ENCODE measurements at places on chromosomes 2 and 18.

GRCh38 chr2:168034616-168035015, 212.8 kb downstream of the STK39 start:
- no peak for DNase-seq

GRCh38 chr2:161713706-161714105, 89.5 kb downstream of the SLC4A10 start:
- DNase-seq, result no peak

DNA sequence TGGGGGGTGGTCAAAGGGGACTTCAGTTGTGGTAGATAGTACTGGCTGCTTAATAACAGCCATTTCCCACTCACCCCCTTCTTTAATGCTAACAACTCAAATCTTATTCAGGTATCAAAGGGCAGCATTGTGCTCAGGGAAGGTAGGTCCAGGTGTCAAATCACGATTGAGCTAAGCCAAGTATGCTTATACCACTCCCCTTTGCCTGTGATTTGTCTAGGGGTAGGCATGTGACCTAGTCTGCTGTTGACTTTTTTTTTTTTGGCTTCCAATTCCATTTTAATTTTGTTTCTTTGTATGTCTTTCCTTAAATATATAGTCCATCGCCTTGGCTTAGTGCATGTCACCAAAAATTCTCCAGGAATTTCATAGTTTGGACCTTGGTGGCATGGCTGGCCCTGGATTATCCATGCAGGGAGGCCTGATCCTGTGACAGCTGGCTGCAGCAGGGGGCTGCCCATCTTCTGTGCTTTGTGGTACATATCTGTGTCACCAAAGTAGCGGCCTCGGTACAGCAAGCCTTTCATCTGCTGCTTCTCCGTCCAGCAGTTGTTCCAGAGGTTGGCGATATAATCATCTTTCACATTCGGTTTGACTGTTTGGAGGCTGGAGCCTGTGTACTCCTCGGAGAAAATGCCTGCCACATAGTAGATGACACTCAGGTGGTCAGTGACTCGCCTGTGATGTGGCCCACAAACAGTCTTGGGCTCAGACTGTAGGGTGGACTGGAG, 68.1 kb upstream of the SPRED2 start:
- no peak for DNase-seq

DNA sequence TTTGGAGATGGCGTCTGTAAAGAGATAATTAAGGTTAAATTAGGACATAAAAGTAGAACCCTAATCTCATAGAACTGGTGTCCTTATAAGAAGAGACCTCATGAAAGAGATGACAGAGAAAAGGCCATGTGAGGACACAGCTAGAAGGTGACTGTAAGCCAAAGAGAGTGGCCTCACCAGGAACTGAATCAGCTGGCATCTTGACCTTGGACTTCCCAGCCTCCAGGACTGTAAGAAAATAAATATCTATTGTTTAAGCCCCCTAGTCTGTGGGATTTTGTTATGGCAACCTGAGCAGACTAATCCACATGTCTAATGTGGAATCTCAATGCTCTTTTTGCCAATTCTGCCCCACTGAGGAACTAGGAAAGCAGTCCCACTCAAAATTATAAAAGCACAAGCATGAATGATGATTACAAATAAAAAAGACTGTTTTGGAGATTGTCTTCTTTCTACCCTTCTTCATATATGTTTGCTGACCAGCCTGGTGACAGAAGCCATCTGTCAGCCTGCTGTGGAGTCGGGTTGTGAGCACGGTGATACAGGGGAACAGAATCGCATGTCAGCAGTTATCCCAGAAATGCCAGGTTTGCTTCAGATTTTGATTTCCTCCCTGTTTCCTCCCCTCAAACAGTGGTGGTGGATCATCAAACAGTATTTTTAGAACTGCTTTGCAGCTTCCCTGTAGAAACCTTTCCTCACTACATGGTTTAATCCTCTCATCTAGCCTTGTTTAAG, 54.2 kb downstream of the INPP4A start:
- DNase-seq, result no peak

GRCh38 chr2:205768815-205769494, 86.7 kb downstream of the NRP2 start:
- DNase-seq, result no peak

DNA sequence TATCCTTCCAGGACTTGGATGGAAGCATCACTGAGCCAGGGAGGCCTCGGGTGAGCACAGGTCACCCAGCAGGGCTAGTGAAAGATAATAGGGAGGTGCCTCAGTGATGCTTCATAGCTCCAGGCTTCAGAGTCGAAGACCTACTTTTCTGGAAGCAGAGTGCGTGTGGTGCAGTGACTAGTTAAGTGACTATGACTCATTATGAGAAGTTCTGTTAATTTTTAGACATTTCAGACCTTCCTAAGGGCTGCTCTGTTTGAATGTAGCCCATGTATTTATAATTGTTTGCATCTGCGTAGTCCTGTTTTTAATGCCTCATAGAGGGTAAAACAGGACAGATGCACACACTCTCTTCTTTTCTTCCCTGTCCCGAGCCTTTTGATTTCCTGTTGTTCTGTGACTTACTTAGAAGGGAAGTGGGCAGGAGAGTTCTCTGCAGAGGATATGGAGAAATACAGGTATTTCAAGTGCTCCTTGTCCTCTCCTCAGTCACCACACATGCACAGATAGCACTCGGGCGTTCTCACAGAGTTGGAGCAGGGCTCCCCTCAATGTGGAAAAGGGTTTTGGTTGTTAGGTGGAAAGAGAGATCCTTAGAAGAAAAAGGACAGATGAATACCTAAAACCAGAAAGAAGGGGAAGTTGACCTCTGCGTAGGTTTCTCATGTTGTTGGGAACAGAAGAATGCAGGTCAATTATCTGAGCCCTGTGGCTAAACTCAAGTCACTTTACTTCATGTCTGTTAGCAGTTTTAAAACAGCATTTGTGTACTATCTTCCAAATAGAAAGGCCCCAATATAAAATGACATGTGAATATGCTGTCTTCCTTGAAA, 34.7 kb downstream of the RALB start:
- DNase-seq, result no peak

All from activated CD4-positive, alpha-beta T cell treated with anti-CD3 and anti-CD28 coated beads, Interleukin-2, amount 50 U/mL, for 4 hours (primary cell).